ENCODE measurements at places on chromosomes 3 and 15.

- DNase-seq: no peak
Observed at GRCh38 chr15:47724346-47724745, 7.0 kb downstream of the SEMA6D start.

GRCh38 chr15:100939791-100940190 lies 20.6 kb downstream of the LRRK1 start:
- DNase-seq: no peak

DNA sequence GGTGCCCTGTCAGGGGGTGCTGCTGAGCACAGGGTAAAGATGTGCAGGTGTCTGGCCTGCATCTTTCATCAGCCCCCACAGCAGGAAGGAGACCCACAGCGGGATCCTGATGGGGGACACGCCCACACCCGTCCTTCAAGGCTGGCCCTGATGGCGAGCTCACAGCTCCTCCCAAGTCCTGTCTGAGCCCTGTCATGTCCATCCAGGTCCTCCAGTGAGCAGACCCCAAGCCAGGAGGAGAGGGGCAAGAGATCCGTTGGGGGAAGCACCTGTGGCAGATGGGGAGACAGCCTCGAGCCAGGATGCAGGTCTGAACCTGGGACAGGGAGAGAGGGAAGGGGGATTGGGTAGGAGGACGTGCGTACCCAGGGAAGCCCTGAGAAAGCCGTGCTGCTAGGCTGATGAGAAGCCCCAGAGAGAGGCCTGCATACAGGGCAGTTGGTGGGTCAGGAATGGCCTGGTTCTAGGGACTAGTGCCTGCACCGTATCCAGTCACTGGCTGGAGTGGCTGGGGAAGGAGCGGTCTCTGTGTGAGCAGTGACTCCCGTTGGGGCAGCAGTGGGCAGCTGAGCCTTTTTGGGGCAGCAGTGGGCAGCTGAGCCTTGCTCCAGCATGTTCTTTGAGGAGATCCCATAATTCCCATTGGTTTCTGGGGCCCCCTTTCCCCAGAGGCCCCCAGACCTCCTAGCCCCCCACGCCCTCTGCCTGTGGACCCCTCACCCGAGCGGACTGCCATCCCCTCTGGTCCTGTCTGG lies 133.3 kb upstream of the MEF2A start:
- no peak for DNase-seq

GRCh38 chr3:157240408-157240807 lies 80.5 kb upstream of the CCNL1 start:
- DNase-seq: no peak

GRCh38 chr3:64209866-64210621 lies 15.2 kb downstream of the PRICKLE2 start:
- DNase-seq: no peak

- DNase-seq: no peak
Observed at GRCh38 chr15:51355096-51355495, 13.6 kb downstream of the GLDN start.

DNA sequence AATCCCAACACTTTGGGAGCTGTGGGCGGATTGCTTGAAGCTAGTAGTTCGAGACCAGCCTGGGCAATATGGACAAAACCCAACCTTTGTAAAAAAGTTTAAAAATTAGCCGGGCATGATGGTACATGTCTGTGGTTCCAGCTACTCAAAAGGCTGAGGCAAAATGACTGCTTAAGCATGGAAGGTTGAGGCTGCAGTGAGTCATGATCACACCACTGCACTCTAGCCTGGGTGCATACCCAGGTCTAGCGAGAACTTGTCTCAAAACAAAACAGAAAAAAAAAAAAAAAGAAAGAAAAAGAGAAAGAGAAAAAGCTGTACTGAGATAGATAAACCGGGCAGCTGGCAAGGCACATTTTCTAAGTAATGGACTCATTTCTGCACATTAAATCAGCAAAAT lies 10.6 kb downstream of the ARPP19 start:
- DNase-seq: peak; percentile 59

GRCh38 chr15:86089422-86089821 lies 9.8 kb downstream of the AGBL1 start:
- DNase-seq: no peak

- no peak for DNase-seq
Observed at GRCh38 chr15:27126449-27126848, 155.5 kb downstream of the GABRG3 start.

DNA sequence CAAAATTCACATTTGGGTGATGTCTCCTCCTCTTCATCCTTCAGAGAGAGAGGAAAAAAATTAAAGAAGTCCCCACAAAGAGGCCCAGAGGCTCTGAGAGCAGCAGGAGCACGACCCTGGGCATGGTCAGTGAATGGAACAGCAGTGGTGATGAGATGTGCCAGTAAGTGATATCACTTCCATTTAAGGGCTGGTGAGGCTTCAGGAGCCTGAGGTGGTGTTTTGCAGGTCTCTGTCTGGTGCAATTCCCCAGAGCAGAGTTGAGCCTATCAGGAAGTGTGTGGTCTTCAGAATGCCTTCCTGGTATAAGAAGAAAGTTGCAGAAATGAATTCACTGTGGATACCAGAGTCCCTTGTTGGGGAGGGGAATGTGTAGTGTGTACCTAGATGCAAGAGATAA lies 21.4 kb downstream of the ERICH6 start:
- DNase-seq: no peak

DNA sequence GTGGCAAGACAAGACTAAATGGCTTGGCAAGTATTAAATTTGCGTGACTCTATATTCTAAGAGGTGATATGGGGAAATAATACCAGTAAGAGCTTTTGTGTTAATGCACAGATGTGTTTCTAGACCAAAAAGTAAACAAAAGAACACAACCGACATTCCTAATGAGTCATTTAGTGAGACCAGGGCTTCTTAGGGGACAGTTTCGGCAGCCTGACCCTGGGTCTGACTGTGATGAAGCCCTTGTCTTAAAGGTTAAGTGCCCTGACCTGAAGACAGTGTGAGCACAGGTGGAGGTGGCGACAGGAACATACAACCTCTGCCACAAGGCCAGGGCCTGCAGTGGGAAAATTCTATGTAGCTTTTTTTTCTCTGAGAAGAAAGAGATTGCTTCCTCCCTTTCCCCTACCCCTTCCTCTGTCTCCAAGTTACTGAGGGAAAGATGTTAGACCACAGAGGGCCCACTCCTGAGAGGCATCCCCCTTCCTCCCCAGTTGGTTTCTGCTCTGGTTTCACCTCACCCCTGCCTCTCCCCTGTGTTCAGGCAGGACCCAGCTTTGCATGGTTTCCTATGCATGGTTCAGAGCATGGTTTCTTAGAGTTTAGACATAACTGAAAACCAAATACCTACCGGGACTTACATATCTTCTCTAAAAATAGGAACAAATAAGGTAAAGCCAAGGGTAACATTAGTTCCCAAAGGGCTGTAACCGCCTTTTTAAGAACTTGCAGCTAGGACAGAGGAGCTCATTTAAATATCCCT lies 24.8 kb upstream of the CMTM7 start:
- DNase-seq: no peak

DNA sequence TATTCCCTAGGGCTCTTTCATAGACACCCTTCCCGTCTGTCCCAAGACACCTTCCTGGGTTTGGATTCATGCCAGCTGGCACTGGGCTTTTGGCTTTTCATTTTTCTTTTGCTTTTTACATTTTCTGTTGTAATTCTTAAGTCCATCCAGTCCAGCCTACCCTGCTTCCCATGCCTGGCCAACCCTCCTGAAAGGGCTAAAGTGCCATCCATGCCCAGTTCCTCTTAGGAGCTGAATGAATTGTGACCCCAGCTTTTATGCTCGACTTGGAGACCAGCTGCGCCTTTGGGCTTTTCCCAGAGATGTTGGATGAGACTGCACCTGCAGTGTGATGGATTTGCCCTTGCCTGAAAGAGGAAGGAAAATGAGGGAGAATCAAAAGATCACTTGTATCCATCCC lies 25.8 kb downstream of the LRRN1 start:
- DNase-seq: no peak

DNA sequence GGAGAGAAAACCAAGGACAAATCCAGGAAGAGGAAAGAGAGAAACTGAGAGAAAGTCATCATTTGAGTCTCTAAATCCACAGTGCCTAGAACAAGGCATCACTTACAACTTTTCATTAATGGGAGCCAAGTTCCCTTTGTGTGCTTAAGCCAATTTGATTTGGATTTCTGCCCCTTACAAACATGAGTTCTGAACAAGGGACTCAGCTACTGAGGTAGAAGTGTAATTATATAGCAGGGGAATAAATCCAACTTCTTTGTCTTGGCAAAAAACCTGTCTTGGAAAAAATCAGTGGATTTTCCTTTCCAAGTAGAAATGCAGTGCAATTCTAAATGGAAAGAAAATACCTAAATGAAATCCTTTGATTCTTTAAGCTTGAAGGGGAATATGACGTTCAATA lies 307.2 kb upstream of the CNTN3 start:
- no peak for DNase-seq

DNA sequence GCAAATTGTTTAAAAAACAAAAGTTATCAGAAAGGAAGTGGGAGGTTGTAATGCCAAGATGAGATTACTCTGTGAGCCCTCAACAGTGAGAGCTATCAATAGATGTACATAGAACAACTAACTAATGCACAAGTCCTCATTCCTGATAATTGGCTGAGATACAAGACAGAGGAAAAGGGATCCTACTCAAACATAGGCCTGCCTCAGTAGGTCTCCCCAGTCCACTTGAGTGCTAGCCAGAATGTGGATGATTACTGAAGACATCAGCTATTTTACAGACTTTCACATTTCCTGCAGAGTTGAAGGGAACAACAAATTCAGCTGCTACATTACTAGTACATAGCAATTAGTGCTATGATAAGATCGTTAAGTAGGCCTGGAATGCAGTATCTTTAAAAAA lies 981.9 kb downstream of the TUSC7 start:
- peak; percentile 51 for DNase-seq

GRCh38 chr3:195540027-195540426 lies 3.1 kb downstream of the PPP1R2 start:
- no peak for DNase-seq

- DNase-seq: no peak
Observed at GRCh38 chr3:167772992-167773391, 37.5 kb downstream of the SERPINI1 start.

GRCh38 chr3:37137516-37137915 lies 36.9 kb downstream of the LRRFIP2 start:
- no peak for DNase-seq

DNA sequence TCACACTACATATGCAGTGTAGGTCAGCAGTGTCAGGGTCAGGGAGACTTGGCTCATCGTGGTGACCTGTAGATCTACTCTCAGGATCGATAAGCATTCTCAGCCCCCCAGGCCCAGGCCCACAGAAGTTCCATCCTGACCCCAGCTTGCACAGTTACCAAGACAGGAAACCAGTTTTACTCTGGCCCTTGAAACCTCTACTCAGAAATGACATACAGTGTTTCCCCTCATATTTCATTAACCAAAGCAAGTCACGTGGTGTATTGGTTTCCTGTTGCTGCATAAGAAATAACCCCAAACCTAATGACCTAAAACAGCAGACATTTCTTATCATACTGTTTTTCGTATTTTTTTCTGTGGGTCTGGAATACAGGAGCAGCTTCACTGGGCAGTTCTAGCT lies 242.2 kb downstream of the SLCO3A1 start:
- DNase-seq: no peak

GRCh38 chr15:89088605-89089315 lies 504 bp downstream of the ABHD2 start:
- DNase-seq: no peak

DNA sequence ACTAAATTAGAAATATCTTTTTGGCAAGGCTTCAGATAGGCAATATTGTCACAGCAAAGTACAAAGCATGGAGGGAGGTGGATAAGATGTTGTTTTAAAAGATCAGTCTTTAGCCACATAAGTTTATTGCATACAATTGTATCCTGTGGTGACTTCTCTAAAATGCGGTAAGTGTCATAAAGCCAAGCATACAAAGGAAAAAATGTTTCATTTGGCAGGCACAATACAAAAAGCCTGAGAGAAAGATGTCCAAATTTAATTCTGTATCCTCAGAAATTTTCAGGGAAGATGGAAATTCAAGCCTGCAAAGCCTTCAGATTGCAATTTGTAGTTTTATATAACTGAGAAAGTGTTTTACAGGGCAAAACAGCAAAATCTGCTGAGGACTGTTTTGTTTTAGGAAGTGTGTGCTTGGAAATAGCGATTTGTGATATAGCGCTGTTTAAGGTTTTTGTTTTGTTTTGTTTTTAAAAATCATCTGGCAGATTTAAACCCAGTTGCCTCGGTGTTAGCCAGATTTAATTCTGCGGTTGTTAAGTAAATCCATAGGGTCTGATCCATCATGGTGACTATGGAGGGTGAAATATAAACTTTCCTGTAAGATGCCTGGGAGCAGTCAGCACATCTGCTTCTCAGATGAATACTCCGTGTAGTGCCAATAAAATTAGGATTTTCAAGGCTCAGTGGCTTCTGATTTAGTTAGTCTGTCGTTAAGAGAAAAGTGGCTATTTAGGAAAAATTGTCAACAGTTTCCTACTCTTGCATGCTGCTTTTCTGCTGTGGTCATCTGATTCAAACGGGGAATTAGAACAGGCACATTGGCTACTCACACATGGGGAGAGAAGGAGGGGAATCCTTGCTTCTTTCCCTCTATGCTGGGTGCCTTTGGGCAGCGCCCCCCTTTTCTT lies 8.0 kb downstream of the KAT2B start:
- DNase-seq: no peak

- no peak for DNase-seq
Observed at GRCh38 chr3:173630849-173631248, 233.3 kb downstream of the NLGN1 start.

GRCh38 chr3:30222441-30222840 lies 384.0 kb upstream of the TGFBR2 start:
- DNase-seq: no peak

- DNase-seq: no peak
Observed at GRCh38 chr3:113585228-113585627, 52.9 kb downstream of the SIDT1 start.

DNA sequence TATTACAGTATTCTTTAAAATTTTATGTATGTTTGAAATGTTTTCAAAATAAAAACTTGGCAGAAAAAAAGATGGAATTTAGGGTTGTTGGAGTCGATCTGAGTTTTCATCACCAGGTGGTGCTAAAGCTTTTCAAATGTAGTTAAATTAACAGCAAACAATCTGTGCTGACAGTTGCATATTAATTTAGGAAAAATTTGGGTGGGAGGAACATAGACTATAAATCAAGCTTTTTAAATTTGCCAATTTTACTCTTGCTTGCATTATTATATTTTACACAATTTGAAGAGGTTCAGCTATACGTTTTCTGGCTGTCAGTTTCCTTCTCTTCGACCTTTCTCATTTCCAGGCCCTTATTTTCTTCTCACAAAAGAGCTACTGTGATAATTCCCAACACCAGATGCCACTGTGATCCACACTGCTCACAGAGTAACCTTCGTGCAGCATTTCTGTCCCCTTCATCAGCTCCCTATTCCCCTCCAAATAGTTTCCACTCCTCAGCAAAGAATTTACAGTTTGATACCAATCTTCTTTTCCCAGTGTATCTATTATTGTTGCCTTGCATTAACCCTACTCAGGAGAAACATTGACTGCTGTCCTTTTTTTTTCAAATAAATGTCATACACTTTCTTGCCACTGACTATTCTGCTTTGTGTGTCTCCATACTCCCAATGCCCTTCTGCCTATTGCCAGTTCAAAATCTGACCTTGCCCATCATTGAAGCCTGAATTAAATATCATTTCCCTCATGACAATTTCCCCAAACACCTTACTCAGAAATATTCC lies 53.4 kb upstream of the EIF5A2 start:
- DNase-seq: no peak

- no peak for DNase-seq
Observed at GRCh38 chr3:196971094-196971698, 2.6 kb upstream of the PIGZ start.

- DNase-seq: no peak
Observed at GRCh38 chr3:117885011-117885441, 1149.6 kb downstream of the IGSF11 start.

All from retinal pigment epithelial cell (primary cell).